ENCODE measurements at places on chromosomes 6 and 20. TPM values are rescaled to one million over a fixed set of nuclear protein-coding genes. Genes with fewer than 3 reads are reported as not detected.

- H3K36me3 ChIP-seq = no peaks in the 10 kb centered on the region
- H3K27ac ChIP-seq = no peak overlapping the region
- DNase-seq = no peak
Measured at GRCh38 chr6:54299542-54300269, 8.5 kb upstream of the TINAG start.

DNA sequence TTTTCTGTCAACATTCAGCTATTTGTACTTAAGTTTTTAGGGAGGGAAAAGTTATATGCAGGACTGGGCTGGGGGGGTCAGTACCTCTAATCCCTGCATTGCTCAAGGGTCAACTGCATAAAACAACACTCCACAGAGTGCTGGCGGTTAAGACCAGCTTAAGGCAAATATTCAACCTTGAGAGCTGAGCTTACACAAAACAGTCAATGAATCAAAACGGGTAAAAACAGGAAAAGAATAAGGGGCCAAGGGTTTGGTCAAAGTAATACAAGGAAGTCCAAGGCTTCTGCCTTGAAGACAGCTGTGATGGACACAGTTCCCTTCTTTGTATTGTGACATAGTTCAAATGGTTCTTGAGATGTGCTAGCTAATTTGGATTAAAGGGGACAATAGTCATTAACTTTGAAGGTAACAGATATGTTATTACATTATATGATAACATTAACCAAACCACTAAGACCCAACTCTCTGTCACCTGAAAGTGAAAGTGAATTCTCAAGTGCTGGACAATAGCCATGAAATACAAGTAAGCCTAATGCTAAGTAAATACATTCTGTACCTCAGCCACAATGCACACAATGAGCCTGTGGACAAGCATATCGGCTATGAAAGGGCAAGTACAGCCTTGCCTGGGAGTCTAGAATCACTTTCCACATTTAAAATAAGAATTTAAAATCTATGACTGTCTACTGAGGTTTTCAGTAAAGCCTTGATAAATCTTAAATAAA lies 106.8 kb downstream of the PDE10A start:
- peak; percentile 53 for DNase-seq
- no peak overlapping the region for H3K4me3 ChIP-seq
- no peaks in the 10 kb centered on the region for H3K36me3 ChIP-seq
- peaks cover 15% of the 10 kb centered on the region for H3K4me1 ChIP-seq
- H3K27ac ChIP-seq = no peak overlapping the region

DNA sequence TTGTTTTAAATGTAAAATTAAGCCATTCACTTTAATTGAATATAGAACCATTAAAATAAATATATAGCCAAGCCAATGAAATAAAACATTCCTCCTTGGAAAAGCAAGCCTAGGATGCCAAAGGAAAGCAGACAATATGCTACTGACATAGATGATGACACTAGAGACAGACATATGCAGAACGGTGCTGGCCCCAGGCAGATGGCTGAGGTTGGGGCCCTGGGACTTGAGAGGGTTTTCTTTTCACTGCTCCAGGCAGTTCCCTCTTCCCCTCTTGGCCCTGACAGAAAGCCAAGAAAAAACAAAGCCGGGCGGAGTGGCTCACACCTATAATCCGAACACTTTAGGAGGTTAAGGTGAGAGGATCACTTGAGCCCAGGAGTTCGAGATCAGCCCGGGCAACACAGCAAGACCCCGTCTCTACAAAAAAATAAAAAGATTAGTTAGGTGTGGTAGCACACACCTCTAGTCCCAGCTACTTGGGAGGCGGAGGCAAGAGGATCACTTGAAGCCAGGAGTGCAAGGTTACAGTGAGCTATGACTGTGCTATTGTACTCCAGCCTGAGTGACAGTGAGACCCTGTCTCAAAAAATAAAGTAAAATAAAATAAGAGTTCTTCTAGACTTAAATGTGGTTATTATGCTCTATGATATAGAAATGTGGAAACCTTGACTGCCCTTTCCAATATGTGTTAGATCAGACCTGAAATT lies 31.2 kb downstream of the FASTKD5 start:
- DNase-seq = no peak
- no peaks in the 10 kb centered on the region for H3K27me3 ChIP-seq
- H3K27ac ChIP-seq = no peak overlapping the region
- H3K4me1 ChIP-seq = peaks cover 47% of the 10 kb centered on the region

GRCh38 chr20:61210862-61211261 lies 41.2 kb upstream of the CDH4 start:
- H3K27ac ChIP-seq = no peak overlapping the region
- no peaks in the 10 kb centered on the region for H3K4me1 ChIP-seq
- no peak for DNase-seq
- H3K27me3 ChIP-seq = peaks cover 3% of the 10 kb centered on the region

DNA sequence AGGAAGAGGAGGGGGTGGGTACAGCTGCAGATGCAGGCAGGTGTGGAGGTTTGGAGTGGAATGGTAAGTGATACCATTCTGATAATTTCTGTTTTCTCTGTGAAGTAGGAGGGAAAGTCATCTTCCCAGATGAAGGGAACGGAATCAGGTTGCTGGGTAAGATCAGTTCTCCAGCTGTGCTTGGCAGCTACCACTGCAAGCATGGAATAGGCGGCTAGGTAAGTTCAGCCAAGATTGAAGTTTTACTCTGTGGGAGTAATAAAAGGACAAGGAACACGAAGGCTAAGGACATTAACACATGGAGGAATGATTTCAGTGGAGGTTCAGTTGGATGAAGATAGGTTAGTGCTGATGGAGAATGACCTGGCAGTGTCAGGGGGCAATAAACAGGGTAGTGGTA lies 128.3 kb downstream of the CARMIL1 start:
- no peak overlapping the region for H3K27ac ChIP-seq
- DNase-seq = no peak
- H3K36me3 ChIP-seq = no peaks in the 10 kb centered on the region
- no peak overlapping the region for H3K4me3 ChIP-seq
- H3K4me1 ChIP-seq = no peaks in the 10 kb centered on the region

DNA sequence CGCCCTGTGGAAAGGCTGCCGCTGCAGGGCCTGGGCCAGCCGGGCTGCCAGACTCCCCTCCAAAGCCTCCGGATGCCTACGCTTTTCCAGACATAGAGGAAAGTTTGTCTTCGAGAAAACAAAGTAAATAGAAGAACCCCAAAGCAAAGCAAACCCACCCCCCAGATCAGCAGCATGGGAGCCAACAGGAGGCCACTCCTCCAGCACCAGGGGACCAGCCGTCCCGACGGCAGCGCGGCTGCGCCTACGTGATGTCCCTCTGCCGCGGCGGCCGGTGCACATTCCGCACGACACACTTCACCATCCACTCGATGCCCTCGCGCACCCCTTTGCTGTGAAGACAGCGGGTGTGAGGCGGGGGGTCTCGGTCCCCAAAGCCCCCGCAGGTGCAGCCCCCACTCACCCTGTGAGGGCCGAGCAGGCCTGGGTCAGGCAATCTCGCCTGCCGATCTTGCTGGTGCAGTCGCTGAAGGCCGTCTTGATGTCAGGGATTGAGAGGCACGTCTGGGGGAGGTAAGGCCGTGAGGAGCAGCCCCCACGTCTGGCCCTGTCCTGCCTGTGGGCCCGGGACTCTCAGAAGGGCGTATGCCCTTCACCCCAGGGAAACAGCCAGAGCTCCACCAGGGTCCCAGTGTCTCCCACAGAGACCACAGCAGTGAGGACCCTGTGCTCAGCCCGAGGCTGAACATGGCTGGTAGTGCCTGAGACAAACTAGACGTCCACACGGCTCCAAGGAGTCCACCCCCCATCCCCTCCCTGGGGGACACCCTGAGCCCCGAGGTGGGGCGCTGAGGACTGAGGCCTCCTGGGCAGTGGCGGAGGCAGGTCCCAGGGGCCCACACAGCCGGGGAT lies 4.0 kb downstream of the TNFRSF6B start:
- DNase-seq = no peak
- no peak overlapping the region for H3K27ac ChIP-seq

DNA sequence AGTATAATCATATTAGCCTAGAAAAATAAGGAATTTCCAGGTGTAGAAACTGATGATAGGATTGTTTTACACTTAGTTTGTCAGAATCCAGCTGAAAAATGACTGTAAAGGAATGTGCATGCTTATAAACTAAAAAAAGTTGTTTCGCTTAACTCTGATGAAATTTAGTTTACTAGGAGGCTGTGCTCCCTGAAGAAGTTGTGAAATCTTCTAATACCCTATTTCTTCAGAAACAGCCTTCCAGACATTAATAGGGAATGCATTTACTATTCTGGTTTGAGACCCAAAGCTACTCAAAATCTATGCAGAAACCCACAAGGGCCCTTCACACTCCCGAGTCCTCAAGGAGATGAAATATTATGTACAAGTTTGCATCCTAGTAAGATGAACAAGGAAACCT lies 105.5 kb upstream of the SSTR4 start:
- H3K27me3 ChIP-seq = no peaks in the 10 kb centered on the region
- H3K4me3 ChIP-seq = no peak overlapping the region
- DNase-seq = no peak
- no peaks in the 10 kb centered on the region for H3K36me3 ChIP-seq
- H3K4me1 ChIP-seq = peaks cover 8% of the 10 kb centered on the region
- H3K27ac ChIP-seq = no peak overlapping the region

GRCh38 chr6:155771822-155772221 lies 316.2 kb upstream of the NOX3 start:
- H3K27ac ChIP-seq = no peak overlapping the region
- no peaks in the 10 kb centered on the region for H3K4me1 ChIP-seq
- no peaks in the 10 kb centered on the region for H3K36me3 ChIP-seq
- no peak overlapping the region for H3K4me3 ChIP-seq

- H3K27me3 ChIP-seq = no peaks in the 10 kb centered on the region
- peak overlapping the region; percentile 97 for H3K27ac ChIP-seq
- no peaks in the 10 kb centered on the region for H3K36me3 ChIP-seq
Measured at GRCh38 chr6:63517221-63517620, 55.1 kb upstream of the LOC128125822 start.

DNA sequence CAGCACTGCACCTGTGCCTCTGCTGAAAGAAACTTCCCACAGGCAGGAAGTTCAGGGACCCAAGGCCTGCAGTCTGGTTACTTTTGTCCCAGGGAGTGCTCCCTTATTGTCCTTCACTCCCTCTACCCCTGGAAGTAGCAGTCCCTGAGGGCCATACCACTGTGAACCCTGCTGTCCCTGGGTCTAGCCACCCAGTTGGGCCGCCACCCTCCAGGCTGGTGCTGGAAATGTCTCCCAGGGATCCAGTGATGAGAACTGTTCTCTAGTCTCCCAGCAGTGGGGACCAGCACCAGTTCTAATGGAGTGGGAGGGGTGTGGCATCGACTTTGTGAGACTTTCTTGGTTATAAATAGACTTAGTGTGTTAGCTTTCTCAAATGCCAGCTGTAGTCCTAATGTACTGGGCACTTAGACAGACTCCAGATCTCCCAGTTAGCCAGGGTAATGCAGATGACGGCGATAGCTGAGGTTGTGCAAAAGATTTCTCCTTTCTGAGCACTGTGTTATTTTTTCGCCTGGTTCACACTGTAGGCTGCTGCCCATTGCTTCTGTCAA lies 462.5 kb downstream of the CDH26 start:
- no peak overlapping the region for H3K4me3 ChIP-seq
- H3K27ac ChIP-seq = no peak overlapping the region
- no peaks in the 10 kb centered on the region for H3K27me3 ChIP-seq

DNA sequence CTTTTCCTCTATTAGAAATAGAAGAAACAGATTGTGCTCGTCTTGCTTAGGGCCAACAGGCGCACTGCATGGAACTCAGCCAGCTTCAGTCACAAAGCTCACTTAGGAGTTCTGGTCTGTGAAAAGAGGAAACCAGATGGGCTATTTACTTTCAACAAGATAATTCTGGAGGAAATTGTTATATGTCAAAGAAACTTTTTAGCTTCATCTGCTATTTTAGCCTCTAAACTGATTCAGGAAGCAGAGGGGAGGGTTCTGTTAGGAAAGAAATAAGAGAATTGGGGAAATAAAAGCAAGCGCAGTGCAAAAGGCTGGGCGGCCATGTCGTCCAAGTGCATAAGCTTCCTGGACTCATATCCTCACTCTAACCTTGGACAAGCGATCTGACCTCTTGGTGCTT lies 21.3 kb downstream of the PRKN start:
- H3K36me3 ChIP-seq = no peaks in the 10 kb centered on the region
- H3K27me3 ChIP-seq = no peaks in the 10 kb centered on the region
- no peak overlapping the region for H3K27ac ChIP-seq
- no peak overlapping the region for H3K4me3 ChIP-seq
- DNase-seq = no peak
- no peaks in the 10 kb centered on the region for H3K4me1 ChIP-seq

DNA sequence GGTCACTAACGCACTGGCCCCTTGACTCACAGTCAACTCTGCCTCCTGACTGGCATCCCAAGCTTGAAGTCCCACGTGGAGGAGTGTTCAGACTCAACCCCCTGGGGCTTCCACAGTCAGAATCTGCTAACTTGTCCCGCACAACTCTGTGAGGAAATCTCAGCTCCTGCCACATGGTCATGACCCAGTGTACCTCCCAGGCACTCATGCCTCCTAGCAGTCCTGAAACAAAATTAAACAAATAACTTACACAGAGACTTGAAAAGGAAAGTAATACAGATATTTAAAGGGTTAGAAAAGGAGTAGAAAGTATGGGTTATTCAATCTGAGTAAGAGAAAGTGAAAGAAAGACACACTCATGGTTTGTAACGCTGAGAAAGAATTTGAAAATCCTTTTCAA lies 134.9 kb downstream of the GMDS start:
- no peak overlapping the region for H3K4me3 ChIP-seq
- H3K4me1 ChIP-seq = no peaks in the 10 kb centered on the region
- H3K27me3 ChIP-seq = no peaks in the 10 kb centered on the region
- no peak for DNase-seq
- H3K27ac ChIP-seq = no peak overlapping the region

GRCh38 chr20:61725145-61725544 lies 340.5 kb downstream of the TAF4 start:
- no peak overlapping the region for H3K27ac ChIP-seq
- no peak overlapping the region for H3K4me3 ChIP-seq
- no peak for DNase-seq
- no peaks in the 10 kb centered on the region for H3K27me3 ChIP-seq
- H3K4me1 ChIP-seq = peaks cover 12% of the 10 kb centered on the region

GRCh38 chr6:132703936-132704335 lies 9.9 kb downstream of the VNN1 start:
- no peak overlapping the region for H3K4me3 ChIP-seq
- H3K27me3 ChIP-seq = no peaks in the 10 kb centered on the region
- DNase-seq = no peak
- H3K36me3 ChIP-seq = no peaks in the 10 kb centered on the region

Gene FOXS1
- total RNA-seq = not detected

Gene NAPB
- 9.5 TPM for total RNA-seq

Gene C6orf132
- total RNA-seq = 1.5 TPM

Gene DDX39B
- total RNA-seq = 570 TPM

Gene OOEP
- total RNA-seq = not detected

Gene PACSIN1
- total RNA-seq = not detected
